ENCODE measurements at places on chromosomes 6 and 20.

DNA sequence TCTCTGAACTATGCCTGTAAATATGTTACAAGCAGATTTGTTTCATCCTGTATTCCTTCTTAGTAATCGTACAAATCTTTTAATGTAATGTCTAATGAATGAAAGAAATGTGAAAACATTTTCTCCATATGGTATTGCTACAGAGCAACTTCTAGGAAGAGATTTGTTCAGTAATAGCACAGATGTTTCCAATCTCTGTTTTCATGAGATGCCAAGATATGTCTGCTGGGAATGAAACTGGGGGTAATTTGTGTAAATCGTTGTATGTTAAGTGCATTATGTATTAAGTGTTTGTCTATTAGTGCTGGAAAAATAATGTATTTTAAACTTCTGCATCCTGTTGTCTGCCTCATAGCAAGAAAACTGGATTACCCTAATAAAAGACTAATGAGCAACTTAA is 722.2 kb upstream of the EYS start:
- DNase-seq = no peak

- DNase-seq = no peak
These were observed 112.7 kb downstream of the RTN4IP1 start for GRCh38 chr6:106516616-106517015.

GRCh38 chr6:43831191-43831590 is 61.2 kb downstream of the VEGFA start:
- DNase-seq = no peak

DNA sequence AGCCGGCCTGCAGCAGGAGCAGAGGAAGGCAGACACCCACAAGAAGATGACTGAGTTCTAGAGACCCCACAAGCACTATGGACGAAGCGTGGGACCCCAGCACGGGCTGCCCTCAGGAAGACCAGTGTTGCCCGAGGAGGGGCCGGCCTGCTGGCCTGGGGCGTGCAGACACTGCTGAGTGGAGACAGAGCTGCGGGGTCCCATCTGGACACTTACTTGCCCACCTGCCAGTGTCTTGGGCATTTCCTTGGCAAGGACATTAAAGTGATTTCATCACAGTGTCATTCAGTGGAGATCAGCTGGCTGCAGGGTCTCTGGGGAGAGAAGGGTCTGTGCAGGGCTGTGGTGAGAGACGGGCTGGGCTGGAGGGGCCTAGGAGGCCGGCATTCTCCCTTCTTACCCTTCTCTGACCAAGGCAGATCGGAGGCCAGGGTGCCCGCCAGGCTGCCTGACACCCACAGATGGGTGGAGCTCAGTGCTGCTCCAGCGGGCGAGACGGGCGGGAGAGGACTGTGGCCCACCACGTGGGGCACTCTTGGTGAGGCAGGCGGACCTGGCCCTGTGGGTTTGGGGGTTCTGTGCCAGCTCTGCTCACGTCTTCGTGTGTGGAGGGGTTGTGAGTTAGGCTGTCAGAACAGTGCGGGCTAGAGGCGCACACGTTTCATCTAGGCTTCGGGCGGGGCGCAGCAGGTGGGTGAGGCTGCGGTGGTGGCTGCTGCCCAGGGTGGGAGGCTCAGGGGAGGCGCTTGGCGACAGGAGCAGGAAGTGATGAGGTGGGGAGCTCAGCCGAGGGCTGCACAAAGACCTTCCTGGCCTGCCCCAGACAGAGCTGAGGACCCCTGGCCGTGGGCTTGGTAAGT is at the start of gene LIME1:
LIME1 (plus strand) TSS at position 806 of the 860 bp plus-strand sequence. CDS start 886 bp downstream, outside the sequence.
- DNase-seq = peak; percentile 48

DNA sequence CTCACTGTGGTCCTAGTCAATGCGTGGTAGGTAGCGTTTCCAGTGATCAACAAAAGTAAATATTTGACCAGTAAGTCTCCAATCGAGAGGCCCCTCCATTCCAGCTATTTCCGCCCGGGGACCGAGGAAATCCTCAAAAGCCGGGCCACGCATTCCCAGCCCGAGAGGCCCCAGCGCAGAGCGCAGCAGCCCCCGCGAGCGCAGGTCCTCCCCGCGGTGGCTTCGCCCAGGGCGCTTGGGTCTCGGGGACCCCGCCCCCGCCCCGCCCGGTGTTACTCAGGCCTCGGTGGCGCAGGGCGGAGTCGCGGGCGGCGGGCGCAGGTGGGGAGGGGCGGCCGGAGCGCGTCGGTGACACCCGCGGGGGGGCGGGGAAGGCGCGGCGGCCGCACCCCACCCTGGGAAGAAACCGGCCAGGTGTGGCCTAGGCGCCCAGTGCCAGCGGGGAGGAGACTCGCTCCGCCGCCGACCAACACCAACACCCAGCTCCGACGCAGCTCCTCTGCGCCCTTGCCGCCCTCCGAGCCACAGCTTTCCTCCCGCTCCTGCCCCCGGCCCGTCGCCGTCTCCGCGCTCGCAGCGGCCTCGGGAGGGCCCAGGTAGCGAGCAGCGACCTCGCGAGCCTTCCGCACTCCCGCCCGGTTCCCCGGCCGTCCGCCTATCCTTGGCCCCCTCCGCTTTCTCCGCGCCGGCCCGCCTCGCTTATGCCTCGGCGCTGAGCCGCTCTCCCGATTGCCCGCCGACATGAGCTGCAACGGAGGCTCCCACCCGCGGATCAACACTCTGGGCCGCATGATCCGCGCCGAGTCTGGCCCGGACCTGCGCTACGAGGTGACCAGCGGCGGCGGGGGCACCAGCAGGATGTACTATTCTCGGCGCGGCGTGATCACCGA is at the start of gene DSP:
DSP (plus strand) TSS at position 497 of the 890 bp plus-strand sequence; CDS start at position 742, 245 bp downstream.
- DNase-seq = peak; percentile 18

- DNase-seq = no peak
These were observed 51.8 kb downstream of the TCP11 start for GRCh38 chr6:35089216-35089934.

- no peak for DNase-seq
These were observed 245.2 kb downstream of the PKHD1 start for GRCh38 chr6:51842061-51842803.

GRCh38 chr6:107355659-107356058 is 103.7 kb downstream of the PDSS2 start:
- DNase-seq = no peak

DNA sequence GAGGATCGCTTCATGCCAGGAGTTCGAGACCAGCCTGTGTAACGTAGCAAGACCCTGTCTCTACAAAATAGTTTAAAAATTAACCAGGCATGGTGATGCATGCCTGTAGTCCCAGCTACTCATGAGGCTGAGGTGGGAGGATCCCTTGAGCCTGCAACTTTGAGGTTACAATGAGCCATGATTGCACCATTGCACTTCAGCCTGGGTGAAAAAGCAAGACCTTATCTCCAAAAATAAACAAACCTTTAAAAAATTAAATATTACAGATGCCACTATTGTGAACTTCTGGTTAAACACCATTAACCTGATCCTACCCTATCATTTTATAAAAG is 116.8 kb downstream of the ARHGAP18 start:
- DNase-seq = no peak

- no peak for DNase-seq
These were observed 105.0 kb upstream of the MAP3K7 start for GRCh38 chr6:90691823-90692222.

DNA sequence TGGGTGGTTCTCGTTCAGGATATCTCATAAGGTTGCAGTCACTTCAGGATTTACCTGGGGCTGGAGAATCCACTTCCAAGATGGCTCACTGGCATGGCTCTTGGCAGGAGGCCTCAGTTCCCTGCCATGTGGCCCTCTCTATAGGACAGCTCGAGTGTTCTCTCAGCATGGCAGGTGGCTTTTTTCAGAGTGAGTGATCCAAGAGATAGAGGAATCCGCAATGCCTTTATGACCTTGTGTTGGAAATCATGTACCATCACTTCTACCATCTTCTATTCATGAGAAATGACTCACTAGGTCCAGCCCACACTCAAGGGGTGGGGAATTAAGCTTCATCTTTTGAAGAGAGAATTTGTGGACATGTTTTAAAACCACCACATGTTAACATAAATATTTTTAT is 37.8 kb downstream of the PPP1R16B start:
- DNase-seq = peak; percentile 71

GRCh38 chr6:88008831-88009231 is 38.8 kb upstream of the SPACA1 start:
- no peak for DNase-seq

- DNase-seq = no peak
These were observed 488.7 kb upstream of the NRSN1 start for GRCh38 chr6:23637296-23637695.

- DNase-seq = no peak
These were observed 17.2 kb upstream of the HCK start for GRCh38 chr20:32034581-32035425.

GRCh38 chr20:57398231-57398821 is 7.1 kb downstream of the RBM38 start:
- DNase-seq = peak; percentile 83

- DNase-seq = no peak
These were observed 1040.0 kb upstream of the MAP3K7 start for GRCh38 chr6:91626911-91627310.

- no peak for DNase-seq
These were observed 22.0 kb upstream of the RIPK1 start for GRCh38 chr6:3046295-3046694.

DNA sequence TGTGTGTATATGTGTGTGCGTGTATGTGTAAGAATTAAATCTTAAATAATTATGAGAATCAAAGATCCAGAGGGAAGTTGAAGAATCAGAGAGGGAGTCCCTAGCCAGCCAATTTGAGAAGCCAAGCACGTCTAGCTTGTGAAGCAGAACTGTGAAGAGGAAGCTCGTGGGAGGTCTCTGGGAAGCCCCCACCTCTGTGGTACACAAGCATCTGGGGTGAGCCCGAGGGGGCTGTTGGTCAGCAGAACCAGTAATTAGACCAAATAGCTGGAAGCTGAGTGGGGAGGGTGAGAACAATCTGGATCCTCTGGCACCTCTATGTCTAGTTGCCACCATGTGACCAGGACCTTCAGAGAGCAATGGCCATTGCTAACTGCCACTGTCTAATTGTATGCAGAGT is 310.0 kb upstream of the PRND start:
- no peak for DNase-seq

DNA sequence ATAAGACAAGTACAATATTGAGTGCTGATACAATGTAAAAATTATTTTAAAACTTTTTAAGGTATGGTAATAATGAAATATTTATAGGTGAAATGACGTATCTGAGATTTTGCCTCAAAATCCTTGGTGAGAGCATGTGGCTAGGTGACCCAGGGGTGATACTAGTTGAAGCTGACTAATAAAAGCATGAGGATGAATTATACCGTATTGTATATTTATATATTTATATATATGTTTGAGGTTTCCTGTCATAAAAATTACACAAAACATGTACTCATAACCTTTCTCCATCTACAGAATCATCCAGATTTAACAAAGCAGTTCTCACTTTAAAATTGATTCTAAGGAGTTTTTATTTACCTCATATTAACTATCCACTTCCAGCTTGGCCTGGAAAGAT is 358.1 kb downstream of the CDKAL1 start:
- no peak for DNase-seq

GRCh38 chr6:11585426-11586016 is 48.0 kb downstream of the TMEM170B start:
- DNase-seq = no peak

- DNase-seq = no peak
These were observed 256.5 kb upstream of the RREB1 start for GRCh38 chr6:6851059-6851948.

DNA sequence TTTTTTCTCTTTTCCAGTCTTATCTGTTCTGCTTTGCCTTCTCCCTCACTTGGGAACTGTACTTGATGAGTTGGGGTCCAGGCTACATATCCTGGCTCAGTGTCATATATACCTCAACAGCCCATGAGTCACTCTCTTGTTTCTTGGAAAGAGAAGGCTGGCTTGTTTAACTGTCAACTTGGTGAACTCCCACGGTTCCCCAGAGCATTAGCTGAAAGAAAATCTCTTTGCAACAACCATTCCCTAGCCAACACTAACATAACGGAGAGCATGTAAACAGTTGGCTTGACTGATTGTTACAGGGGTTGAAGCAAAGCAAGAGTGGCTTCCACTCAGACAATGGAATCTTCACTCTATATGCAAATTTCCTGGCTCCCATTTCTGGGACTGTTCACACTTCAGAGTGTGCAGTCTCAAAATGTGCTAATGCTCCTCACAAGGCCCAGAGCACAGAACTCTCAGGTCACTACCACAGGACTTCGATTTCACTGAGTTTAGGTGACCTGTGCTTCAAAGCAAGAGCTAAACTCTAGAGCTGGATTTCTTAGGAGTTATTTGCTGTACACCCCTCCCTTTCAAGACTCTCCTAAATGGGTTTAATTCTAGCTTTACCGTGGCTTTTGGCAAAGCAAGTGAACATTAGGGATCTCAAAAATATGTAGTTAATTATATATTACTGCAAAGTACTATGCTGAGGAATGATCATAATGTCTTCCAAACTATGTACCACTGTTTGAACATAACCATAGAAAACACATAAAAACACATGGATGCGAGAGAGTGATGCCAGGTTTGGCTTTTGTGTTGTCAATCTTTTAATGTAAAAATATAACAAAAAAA is 609.8 kb downstream of the RFPL4B start:
- DNase-seq = no peak

DNA sequence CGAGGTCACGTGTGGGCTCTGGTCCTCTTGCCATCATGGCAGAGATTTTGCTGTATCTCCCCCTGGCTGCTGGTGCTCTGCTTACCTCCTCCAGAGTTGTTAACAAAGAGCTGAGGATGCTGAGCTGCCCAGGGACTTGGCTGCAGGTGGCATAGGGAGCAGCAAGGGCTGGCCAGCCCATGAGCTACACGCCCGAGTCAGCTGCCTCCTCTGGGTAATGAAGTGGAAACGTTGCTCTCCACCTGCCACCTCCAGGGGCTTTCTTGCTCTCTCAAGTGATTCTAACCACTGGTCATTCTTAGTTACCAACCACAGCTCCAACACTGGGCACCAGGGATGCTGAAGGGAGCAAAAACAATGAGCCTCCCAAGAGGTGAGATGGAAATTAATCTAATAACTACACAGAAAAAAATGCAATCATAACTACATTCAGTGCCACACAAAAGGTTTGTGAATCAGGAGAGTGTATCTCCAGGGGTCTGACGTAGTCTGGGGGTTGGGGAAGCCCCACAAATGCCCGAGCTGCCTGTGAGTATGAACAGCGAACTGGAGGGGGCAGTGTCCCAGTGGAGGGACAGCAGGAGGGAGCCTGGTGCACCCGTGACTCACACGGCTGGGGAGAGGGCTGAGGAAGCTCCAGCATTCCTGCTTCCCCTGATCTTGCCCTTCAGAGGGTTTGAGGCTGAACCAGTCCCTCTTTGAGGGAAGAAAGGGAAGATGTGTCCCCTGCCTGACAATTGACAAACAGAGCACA is 78.7 kb downstream of the CDH26 start:
- no peak for DNase-seq

GRCh38 chr6:3546121-3546520 is 89.3 kb upstream of the SLC22A23 start:
- no peak for DNase-seq

DNA sequence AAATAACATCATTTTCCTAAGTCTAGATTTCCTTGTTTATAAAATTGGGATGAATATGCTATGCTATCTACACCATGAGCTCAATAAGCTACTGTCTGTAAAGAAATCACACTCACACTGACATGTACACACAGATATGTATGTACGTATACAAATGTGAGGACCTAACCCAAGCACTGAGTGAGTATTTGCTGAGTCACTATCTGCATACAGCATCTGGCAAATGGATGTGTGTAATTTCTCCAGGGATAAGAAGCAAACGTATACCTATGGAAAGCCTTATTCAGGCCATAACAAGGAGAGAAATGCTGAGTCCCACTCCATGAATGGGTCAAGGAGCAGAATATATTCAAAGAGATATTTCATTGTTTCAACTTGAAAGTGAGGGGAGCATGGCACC is 153.9 kb downstream of the LPA start:
- no peak for DNase-seq

GRCh38 chr6:56992036-56992435 is 37.1 kb downstream of the BEND6 start:
- DNase-seq = no peak

- no peak for DNase-seq
These were observed 111.1 kb downstream of the FOXA2 start for GRCh38 chr20:22473293-22473692.

All from stimulated activated CD4-positive, alpha-beta T cell treated with anti-CD3 and anti-CD28 coated beads, Interleukin-1b, Interleukin-23, amount 100 ng/mL, for 48 hours (primary cell).